ENCODE measurements at places on chromosomes 11 and 22.

DNA sequence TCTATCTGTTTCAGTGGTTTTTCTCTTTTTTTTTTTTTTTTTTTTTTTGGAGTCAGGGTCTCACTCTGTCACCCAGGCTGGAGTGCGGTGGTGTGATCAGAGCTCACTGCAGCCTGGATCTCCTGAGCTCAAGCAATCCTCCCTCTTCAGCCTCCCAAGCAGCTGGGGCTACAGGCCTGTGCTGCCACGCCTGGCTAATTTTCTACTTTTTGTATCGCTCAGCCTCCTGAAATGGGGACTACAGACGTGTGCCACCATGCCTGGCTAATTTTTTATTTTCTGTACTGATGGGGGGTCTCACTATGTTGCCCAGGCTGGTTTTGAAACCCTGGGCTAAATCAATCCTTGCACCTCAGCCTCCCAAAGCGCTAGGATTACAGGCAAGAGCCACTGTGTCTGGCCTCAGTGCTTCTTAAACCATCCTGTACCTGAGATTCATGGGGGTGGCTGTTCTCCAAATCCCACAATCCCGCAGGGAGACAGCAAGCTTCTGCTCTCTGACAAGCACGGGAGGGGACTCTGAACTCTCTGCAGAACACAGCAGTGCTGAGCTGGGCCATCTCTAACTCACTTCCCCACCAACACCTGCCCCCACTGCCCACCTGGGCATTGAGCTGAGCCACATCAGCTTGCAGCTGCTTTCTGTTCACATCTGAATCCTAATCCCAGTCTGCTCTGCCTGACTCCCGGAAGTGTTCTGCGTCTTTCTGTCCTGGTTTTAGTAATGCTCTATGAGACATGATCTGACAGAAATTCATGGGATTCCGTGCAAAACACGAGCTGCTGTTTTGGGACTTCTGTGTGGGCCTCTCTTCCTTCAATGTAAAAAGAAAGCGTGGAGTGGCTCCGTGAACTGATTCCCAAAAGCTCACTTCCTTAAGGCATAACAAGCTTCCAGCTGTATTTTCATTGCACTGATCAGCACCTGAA lies 400.0 kb downstream of the LARGE1 start:
- no peak for DNase-seq

GRCh38 chr11:68518191-68518590 lies 57.6 kb downstream of the PPP6R3 start:
- no peak for DNase-seq

DNA sequence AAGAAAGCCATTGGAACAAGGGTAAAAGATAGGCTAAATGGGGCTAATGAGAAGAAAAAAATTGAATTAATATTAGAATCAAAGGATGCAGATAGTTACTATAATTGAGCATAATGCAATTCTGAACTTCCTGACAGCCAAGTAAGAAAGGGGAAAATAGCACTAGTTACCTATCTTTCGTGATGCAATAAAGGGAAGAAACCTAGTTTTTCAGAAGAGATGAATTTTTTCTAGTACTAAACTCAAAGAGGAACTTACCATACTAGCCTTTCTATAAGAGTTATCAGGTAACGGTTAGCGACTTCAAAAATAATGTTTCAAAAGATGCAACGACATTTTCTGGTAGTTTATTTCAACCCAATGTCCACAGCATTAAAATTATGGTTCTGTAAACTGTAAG lies 8.8 kb upstream of the WT1 start:
- DNase-seq, result no peak

GRCh38 chr22:26139310-26139709 lies 30.0 kb upstream of the SEZ6L start:
- no peak for DNase-seq

- no peak for DNase-seq
Observed at GRCh38 chr11:15327786-15328231, 213.1 kb downstream of the INSC start.

DNA sequence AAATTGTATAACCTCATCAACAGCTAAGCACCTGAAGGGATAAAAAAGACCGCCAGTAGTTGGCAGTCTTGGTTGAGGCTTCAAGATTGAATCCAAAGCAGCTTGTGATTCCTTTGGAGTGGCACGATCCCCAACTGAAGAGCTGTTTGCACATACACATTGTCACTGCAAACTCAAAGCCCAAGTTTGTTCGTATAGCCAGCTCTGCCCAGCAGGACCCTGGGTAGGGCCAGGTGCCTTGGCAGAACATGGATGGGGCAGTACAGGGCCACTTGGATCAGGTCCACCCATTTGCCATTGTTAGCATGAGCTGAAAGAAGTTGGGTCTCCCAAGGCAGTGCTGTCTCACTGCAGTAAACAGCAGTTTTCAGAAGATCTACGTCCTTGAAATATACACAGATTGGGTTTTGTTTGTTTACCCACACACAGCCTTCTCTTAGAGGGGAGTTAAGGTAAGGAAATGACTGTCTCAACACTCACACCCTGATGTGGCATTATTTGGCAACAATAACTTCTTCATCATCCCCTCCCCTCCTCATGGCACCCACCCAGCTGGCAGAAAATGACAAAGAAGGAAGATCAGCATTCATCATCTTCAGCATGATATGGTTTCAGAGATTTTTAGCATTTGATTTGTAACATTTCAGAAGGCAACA lies 132.9 kb downstream of the COMMD9 start:
- DNase-seq, result peak; percentile 25

GRCh38 chr22:30705710-30706651 lies 11.3 kb downstream of the OSBP2 start:
- DNase-seq, result no peak

DNA sequence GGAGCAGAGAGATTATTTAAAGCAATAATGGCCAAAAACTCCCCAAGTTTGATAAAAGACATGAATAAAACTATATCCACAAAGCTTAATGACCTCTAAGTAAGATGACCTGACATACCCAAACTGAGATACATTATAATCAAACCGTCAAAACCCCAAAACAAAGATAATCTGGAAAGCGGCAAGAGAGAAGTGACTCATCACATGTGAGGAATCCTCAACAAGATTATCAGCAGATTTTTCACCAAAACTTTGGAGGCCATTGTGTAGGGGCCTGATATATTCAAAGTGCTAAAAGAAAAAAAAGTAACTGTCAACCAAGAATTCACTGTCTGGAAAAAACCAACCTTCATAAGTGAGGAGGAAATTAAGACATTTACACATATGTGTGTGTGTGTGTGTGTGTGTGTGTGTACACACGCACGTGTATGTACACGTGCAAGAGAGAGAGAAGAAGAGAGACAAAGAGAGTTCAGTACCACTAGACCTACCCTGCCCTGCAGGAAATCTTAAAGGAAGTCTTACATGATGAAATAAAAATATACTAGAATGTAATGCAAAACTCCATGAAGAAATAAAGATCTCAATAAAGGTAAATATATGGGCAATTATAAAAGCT lies 752.4 kb downstream of the NELL1 start:
- DNase-seq, result no peak

GRCh38 chr11:36345084-36345511 lies 49.0 kb downstream of the PRR5L start:
- DNase-seq, result no peak

DNA sequence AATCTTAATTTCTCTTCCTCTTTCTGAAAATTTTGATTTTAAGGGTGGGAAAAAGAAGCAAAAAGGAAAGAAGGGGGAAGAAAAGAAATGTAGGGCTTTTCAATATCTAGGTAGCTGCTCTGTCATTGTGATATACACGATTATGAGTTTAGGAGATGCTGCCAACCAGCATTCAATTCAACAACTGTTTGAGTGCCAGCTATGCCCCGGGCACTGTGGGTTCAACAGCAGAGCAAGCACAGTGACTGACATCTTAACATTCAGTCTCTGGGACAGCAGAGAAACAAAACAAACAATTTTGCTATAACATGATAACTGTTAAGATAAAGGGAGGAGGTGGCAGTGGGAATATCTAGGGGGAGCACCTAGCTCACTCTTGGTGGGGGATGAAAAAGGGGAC lies 91.6 kb downstream of the DBX1 start:
- no peak for DNase-seq

DNA sequence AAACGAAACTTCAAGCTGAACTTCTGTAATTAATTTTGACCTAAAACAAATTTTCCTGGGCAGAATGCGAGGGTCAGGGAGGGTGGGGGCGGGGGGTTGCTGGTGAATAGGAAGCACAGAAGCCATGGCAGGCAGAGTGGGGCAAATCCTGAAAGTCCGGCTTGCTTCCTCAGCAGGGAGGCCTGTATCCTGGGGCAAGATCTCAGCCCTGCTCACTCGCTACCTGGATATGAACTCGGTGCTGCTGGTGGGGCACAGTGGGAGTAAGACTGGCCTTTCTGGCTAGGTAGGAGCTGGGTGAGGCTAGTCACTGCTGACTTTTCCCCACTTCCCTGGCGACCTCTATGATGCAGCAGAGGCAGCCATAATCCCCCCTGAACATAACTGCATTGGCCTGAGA lies 168.9 kb upstream of the CHORDC1 start:
- DNase-seq, result no peak

DNA sequence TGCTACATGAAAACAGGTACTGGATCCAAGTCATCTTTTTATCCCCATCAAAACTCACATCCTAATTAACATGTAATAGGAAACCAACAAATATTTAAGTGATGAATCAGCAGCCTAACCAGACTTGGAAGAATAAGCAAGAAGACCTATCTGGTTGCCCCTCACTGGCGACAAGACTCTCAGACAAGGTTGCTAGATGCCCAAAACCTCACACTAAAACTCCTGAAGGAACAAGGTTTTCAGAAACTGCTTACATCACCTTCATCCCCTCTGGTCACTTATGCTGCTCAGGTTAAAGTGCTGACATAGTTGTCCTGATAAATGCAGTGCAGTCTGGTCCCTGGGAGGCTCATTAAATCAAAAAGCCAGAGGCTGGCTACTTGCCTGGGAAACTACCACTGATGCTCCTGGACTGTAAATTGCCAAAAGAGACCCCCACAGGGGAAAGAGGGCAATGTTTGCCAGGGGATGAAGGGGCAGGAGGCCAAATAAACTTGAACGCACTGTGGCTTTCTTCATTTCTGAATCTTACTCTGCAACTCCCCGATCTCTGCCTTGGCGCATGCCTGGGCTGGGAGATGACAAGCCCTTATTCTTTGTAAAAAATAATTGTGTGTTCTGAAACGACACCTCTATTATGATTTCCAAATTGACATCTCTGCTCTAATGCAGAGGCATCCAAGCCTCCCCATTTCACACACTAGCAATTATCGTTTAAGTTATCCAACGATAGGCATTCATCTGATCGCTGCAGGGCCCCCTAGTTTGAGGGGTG lies 72.7 kb downstream of the AMBRA1 start:
- DNase-seq, result no peak
